ENCODE measurements at places on chromosomes 5 and 9.

- no peak for DNase-seq
Measured at GRCh38 chr5:108171759-108172158, 210.1 kb downstream of the FBXL17 start.

DNA sequence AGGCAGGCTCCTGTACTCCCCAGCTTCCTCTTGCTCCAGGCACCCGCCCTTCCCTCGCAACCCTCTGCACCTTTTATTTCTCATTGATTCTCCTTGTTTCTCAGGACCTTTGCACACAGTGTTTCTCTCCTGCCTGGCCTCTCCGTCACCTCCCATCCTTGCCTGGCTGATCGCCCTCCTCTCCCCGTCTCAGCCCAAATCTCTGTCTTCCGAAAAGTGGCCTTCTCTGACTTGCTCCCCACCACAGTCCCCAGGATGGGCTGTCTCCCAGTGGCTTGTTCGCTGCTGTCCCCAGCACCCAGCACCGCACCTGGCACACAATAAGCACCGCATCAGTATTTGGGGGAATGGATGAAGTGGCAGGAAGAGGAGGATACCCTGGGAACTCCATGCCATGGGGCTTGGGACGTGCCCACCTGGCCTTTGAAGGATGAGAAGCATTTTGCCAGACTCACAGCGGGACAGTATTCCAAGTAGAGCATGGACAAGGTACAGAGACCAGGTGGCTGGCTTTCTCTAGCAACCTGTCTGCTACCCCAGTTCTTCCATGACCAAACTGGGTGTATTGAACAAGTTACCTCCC, 62.5 kb downstream of the LMX1B start:
- DNase-seq = no peak

GRCh38 chr9:73824671-73825070, 672.5 kb upstream of the RORB start:
- DNase-seq = peak; percentile 41

GRCh38 chr5:9619331-9620092, 10.6 kb downstream of the TAS2R1 start:
- no peak for DNase-seq

- DNase-seq = no peak
Measured at GRCh38 chr9:34124926-34125325, 1.6 kb downstream of the DCAF12 start.

- no peak for DNase-seq
Measured at GRCh38 chr5:83721953-83722901, 1.6 kb upstream of the HAPLN1 start.

DNA sequence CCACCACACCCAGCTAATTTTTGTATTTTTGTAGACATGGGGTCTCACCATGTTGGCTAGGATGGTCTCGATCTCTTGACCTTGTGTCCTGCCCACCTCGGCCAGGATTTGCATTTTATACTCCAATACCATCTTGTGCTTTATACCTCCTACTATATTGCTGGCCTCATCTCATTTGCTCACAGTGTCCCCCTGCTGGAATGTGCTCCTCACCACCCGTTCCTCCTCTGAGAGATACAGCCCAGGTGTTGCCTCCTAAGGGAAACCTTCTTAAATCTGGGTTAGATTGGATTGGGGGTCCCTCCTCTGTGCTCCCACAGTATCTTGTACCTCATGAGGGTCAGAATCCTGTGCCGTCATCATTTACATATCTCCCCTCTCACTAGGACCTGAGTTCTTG, 131.7 kb downstream of the PAPPA start:
- DNase-seq = no peak

- no peak for DNase-seq
Measured at GRCh38 chr5:53366245-53366644, 114.2 kb upstream of the FST start.

DNA sequence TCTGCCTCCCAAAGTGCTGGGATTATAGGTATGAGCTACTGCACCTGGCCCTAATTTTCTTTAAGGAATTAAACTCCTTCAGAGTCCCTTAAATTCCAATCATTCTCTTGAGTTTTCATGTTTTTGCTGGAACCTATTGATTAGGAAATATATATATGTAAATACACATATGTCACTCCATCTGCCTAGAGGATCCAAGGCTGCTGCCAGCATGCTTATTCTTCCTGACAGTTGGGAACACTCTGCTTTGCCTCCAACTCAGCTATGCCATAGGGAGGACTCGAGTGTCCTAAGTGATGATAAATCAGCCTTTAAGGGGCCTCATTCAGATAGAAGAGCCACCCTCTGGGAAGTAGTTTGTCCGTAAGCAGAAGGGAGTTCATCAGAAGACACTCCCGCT, 21.8 kb downstream of the MFAP3 start:
- DNase-seq = no peak

DNA sequence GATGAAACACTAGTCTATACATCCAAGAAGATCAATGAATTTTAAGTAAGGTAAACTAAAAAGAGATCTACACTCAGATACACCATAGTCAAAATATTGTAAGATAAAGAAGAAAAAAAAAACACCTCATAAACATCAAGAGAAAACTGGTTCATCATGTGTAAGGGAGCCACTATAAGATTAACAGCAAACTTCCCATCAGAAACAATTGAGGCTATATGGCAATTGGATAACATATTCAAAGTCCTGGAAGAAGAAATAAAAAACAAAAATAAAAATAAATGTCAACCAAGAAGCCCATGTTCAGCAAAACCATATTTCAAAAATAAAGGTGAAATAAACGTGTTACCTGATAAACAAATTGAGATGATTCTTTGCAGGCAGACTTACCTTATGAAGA, 3.6 kb downstream of the OR13C8 start:
- no peak for DNase-seq

GRCh38 chr5:159030357-159030756, 69.4 kb downstream of the EBF1 start:
- DNase-seq = no peak

GRCh38 chr9:87655731-87656130, 70.2 kb upstream of the CTSL start:
- DNase-seq = no peak

- no peak for DNase-seq
Measured at GRCh38 chr5:177176175-177176711, 42.7 kb downstream of the NSD1 start.

GRCh38 chr5:43363445-43364152, 48.6 kb downstream of the CCL28 start:
- no peak for DNase-seq

DNA sequence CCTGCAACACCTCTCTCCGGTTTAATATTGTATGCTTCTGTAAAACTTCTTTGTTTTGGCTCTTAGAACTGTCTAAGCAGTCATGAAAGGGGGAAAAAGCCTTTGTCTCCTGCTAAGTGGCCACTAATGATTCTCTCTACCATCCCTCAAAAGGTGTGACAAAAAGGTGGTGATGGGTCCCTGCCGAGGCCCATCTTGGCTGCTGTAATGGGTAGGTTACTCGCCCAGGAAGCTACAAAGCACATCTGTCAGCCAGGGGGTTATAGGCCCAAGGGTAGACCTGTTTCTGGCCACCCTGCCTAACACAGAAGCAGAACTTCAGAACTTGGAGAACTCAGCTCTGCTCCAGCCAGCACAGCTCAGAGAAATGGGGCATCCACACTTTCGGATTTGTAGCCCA, 1.6 kb downstream of the FAM219A start:
- no peak for DNase-seq

- DNase-seq = no peak
Measured at GRCh38 chr9:76370396-76371023, 23.7 kb downstream of the RFK start.

- DNase-seq = peak; percentile 60
Measured at GRCh38 chr5:126594748-126595485, at the start of gene ALDH7A1. TSS of gene ALDH7A1 (minus strand) at chr5:126595219. CDS start at chr5:126595198, 21 bp downstream.

- DNase-seq = no peak
Measured at GRCh38 chr9:123395276-123395688, 39.3 kb downstream of the CRB2 start.

GRCh38 chr9:74729136-74729695, 158.5 kb downstream of the TRPM6 start:
- DNase-seq = no peak

DNA sequence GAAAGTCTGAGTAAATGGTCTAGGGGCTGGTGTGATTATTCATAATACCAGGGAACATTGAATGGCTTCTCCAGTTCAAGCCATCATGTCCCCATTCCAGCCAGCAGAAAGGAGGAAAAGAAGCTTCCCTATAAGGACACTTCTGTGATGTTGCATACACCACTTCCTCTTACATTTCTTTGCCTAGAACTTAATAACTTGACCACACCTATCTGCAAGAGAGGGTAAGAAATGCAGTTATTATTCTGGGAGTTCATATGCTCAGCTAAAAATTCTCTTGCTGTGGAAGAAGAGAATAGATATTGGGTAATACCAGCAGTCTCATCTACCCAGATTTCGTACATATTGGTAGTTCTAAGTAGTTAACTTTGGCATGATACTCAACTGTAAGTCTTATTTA, 166.1 kb downstream of the SLC28A3 start:
- no peak for DNase-seq

GRCh38 chr9:114051281-114051680, 26.8 kb downstream of the AMBP start:
- no peak for DNase-seq

GRCh38 chr5:93891491-93892480, 150.4 kb upstream of the POU5F2 start:
- no peak for DNase-seq

DNA sequence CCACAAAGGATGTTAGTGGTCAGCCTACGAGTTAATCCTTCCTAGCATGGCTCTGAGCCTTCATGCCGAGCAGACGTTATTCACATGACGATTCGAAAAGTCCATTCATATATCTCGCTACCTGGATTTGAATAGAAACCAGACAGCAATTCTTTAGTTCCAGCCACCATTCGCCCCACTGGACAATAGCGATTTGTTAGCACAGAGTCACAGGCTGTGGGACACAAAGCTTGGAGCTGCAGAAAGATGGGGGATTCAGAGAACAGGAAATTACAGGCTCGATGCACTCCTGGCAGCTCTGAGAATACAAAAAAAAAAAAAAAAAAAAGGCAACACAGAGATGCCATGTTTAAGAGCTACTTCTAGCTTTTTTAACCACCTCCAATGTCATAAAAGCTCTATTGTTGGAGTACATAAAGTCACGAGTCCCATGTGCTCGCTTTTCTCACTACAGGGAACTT, 110.7 kb downstream of the NR6A1 start:
- peak; percentile 52 for DNase-seq

DNA sequence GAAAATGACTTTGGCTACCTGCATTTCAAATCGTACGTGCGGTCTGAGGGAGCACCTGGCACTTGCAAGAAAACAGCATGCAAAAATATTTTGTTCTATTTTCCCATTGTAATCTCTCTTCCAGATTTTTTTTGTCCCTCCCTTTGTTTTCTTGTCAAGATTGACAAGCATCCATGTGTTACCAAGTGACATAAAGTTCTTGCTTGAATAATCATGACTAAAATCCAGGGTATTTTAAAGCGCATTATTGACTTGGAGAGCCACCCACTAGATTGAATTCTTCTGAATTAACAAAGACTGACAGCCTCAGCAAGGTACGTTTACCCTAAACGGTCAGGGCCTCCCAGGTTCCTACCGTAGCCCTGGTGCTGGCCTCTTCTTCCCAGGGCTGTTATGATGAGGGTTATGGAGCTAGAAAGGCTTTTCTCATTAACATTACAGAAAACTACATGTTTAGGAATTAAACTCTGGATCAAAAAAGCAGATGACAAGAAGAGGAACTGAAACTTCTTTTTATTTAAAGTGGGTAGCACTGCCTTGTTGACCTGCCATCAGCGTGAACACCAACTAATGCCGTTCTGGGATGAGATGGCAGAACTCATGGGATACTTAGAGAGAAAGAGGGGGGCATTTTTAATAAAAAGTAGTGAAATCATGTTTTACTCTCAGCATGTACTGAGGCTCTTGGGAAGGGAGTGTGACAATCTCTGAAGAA, 297.0 kb downstream of the EFNA5 start:
- no peak for DNase-seq

GRCh38 chr9:121718084-121718483, 66.7 kb downstream of the DAB2IP start:
- no peak for DNase-seq

GRCh38 chr9:81146241-81146640, 543.1 kb downstream of the TLE1 start:
- DNase-seq = no peak

Measured in non-pigmented ciliary epithelial cell (primary cell).